ENCODE measurements at places on chromosomes 12 and 14.

GRCh38 chr12:47770086-47770726, 2.8 kb upstream of the SLC48A1 start:
- DNase-seq, result no peak

GRCh38 chr12:62407587-62407986, 59.0 kb upstream of the MON2 start:
- no peak for DNase-seq

DNA sequence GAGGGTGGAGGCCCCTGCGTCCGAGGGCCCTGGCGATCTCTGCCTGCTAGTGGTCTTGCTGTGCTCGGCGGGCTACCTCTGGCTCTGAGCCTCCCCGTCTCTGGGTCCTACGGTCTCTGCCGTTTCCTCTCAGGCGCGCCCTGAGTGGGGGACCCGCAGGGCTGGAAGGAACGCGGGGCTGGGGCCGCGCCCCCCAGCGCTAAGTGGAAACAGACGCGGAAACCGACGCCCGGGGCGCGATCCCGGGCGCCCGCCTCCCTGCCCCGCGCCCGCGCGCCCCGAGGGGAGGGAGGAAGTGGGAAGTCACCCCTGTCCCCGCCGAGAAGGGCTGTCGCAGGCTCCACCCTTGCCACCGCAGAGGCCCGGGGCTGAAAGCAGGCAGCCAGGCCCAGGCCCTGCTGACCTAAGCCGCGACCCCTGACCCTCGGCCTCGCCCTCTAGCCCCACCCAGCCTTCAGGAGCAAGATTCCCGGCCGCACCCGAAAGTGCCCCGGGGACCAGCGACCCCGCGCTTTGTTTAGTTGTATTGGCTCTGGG, 831 bp downstream of the CRIP1 start:
- DNase-seq, result peak; percentile 83

GRCh38 chr12:6228535-6229223, 28.5 kb downstream of the CD9 start:
- no peak for DNase-seq

GRCh38 chr14:24329073-24329663, 5.7 kb downstream of the ADCY4 start:
- no peak for DNase-seq

GRCh38 chr12:25236190-25236589, 14.5 kb downstream of the KRAS start:
- DNase-seq, result no peak
